Mesothelial cell of epicardium (in vitro differentiated cells): ENCODE measurements at places on chromosomes 12 and 14.

- H3K27me3 ChIP-seq, result no peaks in the 10 kb centered on the region
- H3K4me3 ChIP-seq, result peak overlapping the region; percentile 91
- H3K36me3 ChIP-seq, result peaks cover 1% of the 10 kb centered on the region
These were observed 1.3 kb downstream of the FGD6 start for GRCh38 chr12:95215949-95216348.

GRCh38 chr12:116053479-116054200 lies 223.9 kb downstream of the MED13L start:
- H3K4me1 ChIP-seq, result peaks cover 54% of the 10 kb centered on the region
- no peak overlapping the region for H3K4me3 ChIP-seq
- H3K27me3 ChIP-seq, result no peaks in the 10 kb centered on the region
- DNase-seq, result no peak

- no peak for DNase-seq
- H3K27ac ChIP-seq, result no peak overlapping the region
- H3K4me1 ChIP-seq, result no peaks in the 10 kb centered on the region
- H3K4me3 ChIP-seq, result no peak overlapping the region
- H3K36me3 ChIP-seq, result peaks cover 12% of the 10 kb centered on the region
- no peaks in the 10 kb centered on the region for H3K27me3 ChIP-seq
These were observed 222.7 kb upstream of the PLXNC1 start for GRCh38 chr12:93925585-93926205.

- H3K36me3 ChIP-seq, result no peaks in the 10 kb centered on the region
- DNase-seq, result no peak
- H3K4me3 ChIP-seq, result no peak overlapping the region
- peaks cover 6% of the 10 kb centered on the region for H3K4me1 ChIP-seq
- no peaks in the 10 kb centered on the region for H3K27me3 ChIP-seq
- no peak overlapping the region for H3K27ac ChIP-seq
These were observed 22.4 kb downstream of the ASB2 start for GRCh38 chr14:93953739-93954515.

- peak overlapping the region; percentile 97 for H3K27ac ChIP-seq
- H3K4me1 ChIP-seq, result peaks cover 26% of the 10 kb centered on the region
- H3K36me3 ChIP-seq, result peaks cover 21% of the 10 kb centered on the region
- DNase-seq, result peak; percentile 53
These were observed 1.3 kb downstream of the ARID4A start for GRCh38 chr14:58299401-58300330.

DNA sequence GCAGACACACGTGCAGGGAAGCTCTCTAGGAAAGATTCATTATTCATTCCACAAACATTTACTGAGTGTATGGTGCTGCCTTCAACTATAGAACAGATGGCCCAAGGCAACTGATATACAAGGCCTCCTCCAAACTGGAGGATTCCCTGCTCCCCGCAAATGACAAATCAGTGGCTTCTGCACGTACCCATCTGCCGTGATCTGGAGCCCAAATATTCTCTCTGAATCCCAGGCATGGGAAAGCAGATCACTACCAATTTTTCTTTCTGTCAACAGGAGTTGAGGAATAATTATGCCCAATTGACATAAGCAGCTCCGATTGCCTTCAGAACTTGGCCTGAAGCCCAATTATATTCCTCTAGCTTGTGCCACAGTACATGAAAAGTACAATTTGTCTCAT lies 174.2 kb upstream of the CCDC196 start:
- no peak for DNase-seq
- H3K36me3 ChIP-seq, result no peaks in the 10 kb centered on the region
- H3K27ac ChIP-seq, result no peak overlapping the region
- no peak overlapping the region for H3K4me3 ChIP-seq
- H3K4me1 ChIP-seq, result no peaks in the 10 kb centered on the region
- H3K27me3 ChIP-seq, result peaks cover 5% of the 10 kb centered on the region

GRCh38 chr12:116469344-116469743 lies 89.8 kb upstream of the MAP1LC3B2 start:
- H3K27ac ChIP-seq, result no peak overlapping the region
- H3K4me3 ChIP-seq, result no peak overlapping the region
- H3K27me3 ChIP-seq, result no peaks in the 10 kb centered on the region
- H3K4me1 ChIP-seq, result peaks cover 5% of the 10 kb centered on the region

DNA sequence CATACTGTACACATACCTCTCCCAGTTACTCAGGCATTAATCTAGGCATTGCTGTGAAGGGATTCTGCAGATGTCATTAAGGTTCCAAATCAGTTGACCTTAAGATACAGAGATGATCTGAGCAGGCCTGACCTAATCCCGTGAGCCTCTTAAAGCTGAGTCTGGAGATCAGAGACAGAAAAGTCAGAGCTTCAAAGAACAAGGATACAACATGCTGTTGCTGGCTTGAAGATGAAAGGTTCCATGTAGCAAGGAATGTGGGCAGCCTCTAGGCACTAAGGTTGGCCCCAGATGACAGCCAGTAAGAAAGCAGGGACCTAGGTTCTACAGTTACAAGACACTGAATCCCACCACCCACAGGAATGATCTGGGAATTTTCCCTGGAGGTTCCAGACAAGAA lies 81.1 kb downstream of the MAP1LC3B2 start:
- H3K27me3 ChIP-seq, result no peaks in the 10 kb centered on the region
- H3K4me3 ChIP-seq, result no peak overlapping the region
- peak overlapping the region; percentile 23 for H3K27ac ChIP-seq
- no peak for DNase-seq
- no peaks in the 10 kb centered on the region for H3K36me3 ChIP-seq

DNA sequence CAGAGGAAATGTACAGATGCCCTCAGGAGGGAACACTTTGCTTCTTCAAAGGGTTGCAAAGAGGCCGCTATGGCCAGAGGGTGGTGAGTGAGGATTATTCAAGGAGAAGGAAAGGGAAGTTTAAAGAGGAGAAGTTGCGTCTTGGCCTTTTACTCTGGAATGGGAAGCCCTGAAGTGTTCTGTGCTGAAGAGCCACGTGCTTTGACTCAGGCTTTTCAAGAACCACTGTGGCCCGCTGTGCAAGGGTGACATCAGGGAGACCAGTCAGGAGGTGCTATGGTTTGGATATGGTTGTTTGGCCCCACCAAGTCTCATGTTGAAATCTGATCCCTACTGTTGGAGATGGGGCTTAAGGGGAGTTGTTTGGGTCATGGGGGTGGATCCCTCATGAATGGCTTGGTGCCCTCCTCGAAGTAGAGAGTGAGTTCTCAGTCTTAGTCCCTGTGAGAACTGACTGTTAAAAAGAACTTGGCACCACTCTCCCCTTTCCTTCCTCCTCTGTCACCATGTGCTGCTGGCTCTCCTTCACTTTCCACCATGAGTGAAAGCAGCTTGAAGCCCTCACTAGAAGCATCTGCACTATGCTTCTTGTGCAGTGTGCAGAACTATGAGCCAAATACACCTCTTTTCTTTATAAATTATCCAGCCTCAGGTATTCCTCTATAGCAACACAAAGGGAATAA lies 66.1 kb upstream of the DUSP6 start:
- no peak overlapping the region for H3K27ac ChIP-seq
- no peak for DNase-seq
- no peak overlapping the region for H3K4me3 ChIP-seq
- no peaks in the 10 kb centered on the region for H3K27me3 ChIP-seq

- no peak for DNase-seq
- no peaks in the 10 kb centered on the region for H3K27me3 ChIP-seq
- peak overlapping the region; percentile 40 for H3K27ac ChIP-seq
- H3K4me3 ChIP-seq, result no peak overlapping the region
- H3K4me1 ChIP-seq, result peaks cover 6% of the 10 kb centered on the region
These were observed 59.1 kb downstream of the EXOC5 start for GRCh38 chr14:57209561-57209960.

DNA sequence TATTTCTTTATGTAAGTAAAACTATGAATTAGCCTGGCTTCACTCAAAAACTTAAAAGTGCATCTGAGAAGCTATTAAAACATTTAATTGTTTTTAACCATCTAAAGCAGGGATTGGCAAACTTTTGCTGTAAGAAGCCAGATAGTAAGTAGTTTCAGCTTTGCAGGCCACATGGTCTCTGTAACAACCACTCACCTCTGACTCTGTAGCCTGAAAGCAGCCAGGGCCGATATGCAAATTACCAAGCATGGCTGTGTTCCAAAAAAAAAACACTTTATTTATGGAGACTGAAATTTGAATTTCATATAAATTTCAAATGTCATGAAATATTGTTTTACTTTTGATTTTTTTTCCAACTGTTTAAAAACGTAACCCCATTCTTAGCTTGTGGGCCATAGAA lies 95.3 kb downstream of the CIT start:
- peaks cover 2% of the 10 kb centered on the region for H3K4me1 ChIP-seq
- DNase-seq, result no peak
- peaks cover 23% of the 10 kb centered on the region for H3K36me3 ChIP-seq
- no peak overlapping the region for H3K4me3 ChIP-seq

- peaks cover 49% of the 10 kb centered on the region for H3K27me3 ChIP-seq
- H3K36me3 ChIP-seq, result no peaks in the 10 kb centered on the region
- no peak overlapping the region for H3K4me3 ChIP-seq
- H3K4me1 ChIP-seq, result no peaks in the 10 kb centered on the region
- H3K27ac ChIP-seq, result no peak overlapping the region
These were observed 317.5 kb upstream of the OR4E1 start for GRCh38 chr14:21991130-21991529.

DNA sequence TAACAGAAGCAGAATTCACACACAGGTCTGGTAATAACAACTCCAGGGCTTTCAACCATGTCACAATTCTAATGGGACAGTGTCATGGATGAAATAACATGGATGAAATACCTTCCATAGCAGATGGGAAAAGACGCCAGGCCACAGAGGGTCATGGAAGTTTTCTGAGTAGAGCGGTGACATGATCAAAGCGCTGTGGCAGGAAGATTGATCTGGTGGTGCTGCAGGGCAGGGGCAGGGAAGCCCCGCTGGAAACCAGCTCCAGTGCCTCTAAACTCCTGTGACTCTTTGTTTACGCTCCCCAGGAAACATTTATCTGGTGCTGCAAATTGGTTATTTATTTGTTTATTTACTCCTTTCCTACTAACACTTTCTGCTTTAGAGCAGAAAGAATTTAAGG lies 108.3 kb upstream of the HMGA2 start:
- H3K27ac ChIP-seq, result peak overlapping the region; percentile 19
- H3K4me3 ChIP-seq, result no peak overlapping the region
- H3K4me1 ChIP-seq, result peaks cover 51% of the 10 kb centered on the region

GRCh38 chr14:75501080-75501479 lies 21.2 kb upstream of the BATF start:
- DNase-seq, result no peak
- no peaks in the 10 kb centered on the region for H3K4me1 ChIP-seq
- H3K27me3 ChIP-seq, result no peaks in the 10 kb centered on the region
- H3K27ac ChIP-seq, result no peak overlapping the region

GRCh38 chr14:51304941-51305340 lies 64.9 kb downstream of the TMX1 start:
- H3K27me3 ChIP-seq, result no peaks in the 10 kb centered on the region
- H3K4me1 ChIP-seq, result peaks cover 41% of the 10 kb centered on the region
- H3K27ac ChIP-seq, result peak overlapping the region; percentile 63
- H3K4me3 ChIP-seq, result no peak overlapping the region
- no peak for DNase-seq
- no peaks in the 10 kb centered on the region for H3K36me3 ChIP-seq

DNA sequence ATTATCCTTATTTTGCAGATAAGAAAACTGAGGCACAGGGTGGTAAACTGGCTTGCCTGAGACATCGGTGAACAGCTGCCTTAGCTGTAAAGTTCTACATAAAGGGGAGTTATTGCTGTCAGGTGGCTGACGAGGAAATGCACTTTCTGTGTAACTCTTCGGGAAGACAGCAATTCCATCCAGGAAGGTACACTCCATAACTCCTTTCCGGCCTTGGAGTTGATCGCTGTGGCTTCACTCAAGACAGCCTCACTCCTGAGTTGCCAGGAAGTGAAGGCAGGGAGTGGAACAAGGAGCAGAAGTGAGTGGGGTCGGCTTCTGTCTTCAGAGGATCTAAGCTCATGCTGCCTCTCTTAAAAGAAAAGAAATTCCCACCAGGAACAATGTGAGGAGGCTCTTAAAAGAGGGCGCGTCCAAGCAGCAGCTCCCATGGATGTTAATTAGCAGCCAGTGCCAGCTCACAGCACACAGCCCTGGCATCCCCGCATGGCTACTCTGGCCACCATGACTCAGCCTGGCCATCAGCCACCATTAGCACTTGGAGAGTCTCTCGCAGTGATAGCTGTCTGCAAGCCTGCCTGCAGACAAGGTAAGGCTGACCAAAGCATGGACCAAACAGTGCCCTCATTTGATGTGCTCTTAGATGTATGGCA lies 60.3 kb downstream of the NUAK1 start:
- peaks cover 37% of the 10 kb centered on the region for H3K36me3 ChIP-seq
- peaks cover 39% of the 10 kb centered on the region for H3K4me1 ChIP-seq
- DNase-seq, result no peak
- peaks cover 56% of the 10 kb centered on the region for H3K27me3 ChIP-seq
- no peak overlapping the region for H3K27ac ChIP-seq
